ENCODE measurements at places on chromosomes 13 and 19.
A peak's percentile ranks its signal among the peaks of the same experiment; 100 is the strongest.

DNA sequence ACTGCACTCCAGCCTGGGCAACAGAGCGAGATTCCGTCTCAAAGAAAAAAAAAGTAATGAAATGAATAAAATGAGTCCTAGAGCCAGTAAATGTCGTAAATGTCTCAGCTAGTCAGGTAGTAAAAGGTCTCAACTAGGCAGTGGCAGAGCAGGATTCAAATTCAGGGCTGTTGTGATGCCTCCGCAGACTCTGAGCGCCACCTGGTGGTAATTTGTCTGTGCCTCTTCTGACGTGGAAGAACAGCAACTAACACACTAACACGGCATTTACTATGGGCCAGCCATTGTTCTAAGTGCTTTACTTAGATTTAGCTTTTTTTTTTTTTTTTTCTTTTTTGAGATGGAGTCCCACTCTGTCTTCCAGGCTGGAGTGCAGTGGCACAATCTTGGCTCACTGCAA, 30.2 kb downstream of the CYP2F1 start:
- peak; percentile 40 for DNase-seq

DNA sequence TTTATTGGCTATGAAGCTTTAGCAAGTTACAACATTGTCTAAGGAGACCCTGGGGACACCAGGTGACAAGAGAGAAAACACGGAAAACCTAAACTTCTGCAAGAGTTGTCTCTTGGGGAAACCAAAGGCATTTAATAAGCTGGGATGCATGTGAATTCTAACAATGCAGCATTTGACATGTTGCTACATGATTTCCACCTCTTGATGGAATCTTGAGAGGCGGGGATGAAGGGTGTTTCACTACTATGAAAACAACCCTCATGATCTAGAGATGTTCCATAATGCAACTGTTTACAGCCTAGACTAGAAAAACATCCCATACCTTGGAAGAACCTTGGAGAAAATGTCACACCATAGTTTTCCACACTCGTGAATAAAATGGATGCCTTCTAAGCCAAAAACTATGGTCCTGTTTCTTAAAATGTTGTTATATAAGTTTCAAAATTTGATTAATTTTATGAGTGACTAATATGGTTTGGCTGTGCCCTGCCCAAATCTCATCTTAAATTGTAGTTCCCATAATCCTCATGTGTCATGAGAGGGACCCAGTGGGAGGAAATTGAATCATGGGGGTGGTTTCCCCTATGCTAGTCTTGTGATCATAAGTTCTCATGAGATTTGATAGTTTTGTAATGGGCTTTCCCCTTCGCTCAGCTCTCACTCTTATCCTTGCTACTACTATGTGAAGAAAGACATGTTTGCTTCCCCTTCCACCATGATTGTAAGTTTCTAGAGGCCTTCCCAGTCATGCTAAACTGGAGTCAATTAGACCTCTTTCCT, 164.6 kb downstream of the TNFSF13B start:
- DNase-seq: no peak

DNA sequence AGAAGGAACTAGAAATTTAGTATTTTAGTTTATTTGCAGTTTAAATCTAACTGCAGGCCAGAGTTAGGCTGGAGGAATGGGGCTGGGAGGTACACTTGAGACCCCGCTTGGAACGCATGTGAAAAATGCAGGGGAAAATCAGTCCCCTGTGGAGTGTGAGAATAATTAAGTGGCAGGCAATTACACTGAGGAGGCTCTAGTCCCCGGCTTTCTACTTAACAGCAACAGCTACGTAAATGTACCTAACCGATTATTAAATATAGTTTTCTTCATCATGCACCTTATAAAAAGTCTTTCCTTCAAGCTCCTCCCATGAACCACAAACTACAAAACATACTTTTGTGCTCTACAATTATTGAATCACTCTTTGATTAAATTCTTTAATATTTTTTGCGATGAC, 804 bp downstream of the ZNF708 start:
- peak; percentile 65 for DNase-seq

DNA sequence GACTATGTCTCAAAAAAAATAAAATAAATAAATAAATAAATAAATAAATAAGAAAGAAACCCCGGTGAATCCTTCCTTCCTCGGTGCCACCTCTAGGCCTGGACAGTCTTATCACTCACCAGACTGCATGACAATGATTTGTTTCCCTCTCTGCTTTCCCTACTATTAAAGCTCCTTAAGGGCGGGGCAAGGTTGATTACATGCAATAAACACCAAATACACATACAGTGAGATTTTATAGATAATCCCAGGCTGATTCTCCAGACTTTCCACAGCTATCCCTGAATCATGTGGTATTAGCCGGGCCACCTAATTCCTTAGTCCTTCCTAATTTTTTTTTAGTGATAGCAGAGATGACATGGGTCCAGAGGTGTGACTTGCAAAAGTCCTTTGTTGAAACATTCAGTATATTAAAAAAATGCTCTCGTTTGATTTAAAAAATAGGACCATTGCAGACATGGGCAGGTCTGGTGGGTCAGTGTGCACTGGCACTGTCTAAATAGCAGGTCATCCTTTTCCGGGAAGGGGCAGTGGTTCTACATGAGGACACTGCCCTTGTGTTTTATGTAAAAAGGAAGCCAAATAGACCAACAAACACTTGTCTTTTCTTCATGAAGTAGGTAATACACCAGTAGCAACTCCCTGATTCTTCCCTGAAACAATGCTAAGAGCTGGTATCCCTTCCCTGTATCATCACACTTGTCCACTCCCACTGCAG, 14.5 kb downstream of the EBPL start:
- no peak for DNase-seq

- no peak for DNase-seq
Measured at GRCh38 chr13:64029343-64030093, 2613.9 kb upstream of the PCDH20 start.

DNA sequence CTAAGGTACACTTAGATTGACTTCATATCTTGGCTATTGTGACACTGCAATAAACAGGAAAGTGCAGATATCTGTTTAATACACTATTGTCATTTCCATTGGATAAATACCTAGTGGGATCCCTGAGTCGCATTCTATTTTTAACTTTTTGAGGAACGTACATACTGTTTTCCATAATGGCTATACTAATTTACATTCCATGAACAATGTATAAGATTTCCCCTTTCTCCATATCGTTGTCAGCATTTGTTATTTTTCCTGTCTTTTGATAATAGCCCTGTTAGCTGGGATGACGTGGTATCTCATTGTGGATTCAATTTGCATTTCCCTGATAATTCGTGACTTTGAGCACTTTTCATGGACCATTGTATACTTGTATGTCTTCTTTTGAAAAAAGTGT, 17.4 kb downstream of the OR7A17 start:
- DNase-seq: no peak

DNA sequence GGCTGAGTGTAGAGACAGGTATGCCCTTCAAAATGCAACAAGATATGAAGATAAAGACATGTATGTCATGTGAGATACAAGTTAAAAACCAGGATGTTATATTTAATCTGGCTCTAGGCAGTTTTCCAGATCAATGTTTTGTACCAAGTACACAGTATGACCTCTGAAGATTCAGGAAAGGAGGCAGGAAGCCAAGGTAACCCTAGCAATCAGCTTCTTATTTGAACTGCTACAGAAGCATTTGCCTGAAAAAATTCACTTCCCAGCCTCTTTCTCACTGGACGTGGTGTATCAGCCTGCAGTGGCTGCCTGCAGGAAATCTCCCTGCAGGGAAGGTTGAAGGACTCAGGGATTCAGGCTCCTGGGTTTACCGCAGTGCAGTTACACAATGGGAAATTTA, 24.1 kb downstream of the OLFM4 start:
- DNase-seq: no peak

DNA sequence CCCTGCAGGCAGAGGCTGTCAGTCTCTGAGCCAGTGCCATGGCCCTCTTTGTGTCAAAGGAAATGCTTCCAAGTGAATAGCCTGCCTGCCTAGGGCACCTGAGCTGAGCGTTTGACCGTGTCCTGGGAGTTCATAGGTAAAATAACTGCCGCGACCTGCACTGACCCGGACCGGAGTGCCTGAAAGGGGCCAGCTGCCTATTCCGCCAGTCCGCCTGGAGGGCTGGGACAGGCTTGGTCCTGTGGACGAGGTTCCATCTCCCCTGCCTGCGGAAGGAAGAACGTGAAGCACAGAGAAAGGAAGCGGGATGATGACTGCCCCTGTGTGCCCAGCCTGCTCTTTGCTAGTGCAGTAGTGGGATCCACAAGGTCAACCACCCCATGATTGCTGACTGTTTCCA, 17.5 kb upstream of the ZNF492 start:
- no peak for DNase-seq

DNA sequence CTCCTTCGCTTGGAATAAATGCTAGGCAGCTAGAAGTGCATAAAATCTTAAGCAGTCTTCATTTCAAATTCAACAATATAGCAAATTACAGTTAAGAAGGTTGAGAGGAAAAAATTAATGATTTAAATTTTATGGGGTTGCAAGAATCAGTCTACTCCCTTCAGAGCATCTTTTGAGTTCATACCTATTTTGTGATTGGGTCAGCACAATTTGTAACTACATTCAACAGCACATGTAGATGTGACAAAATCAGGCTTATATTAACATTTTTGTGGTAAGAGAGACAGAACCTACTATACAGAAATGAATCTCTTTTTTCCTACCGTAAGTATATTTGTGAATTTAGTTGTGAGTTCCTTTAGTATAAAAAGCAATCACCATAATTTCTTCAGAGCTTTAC, 520.6 kb upstream of the HTR2A start:
- no peak for DNase-seq

DNA sequence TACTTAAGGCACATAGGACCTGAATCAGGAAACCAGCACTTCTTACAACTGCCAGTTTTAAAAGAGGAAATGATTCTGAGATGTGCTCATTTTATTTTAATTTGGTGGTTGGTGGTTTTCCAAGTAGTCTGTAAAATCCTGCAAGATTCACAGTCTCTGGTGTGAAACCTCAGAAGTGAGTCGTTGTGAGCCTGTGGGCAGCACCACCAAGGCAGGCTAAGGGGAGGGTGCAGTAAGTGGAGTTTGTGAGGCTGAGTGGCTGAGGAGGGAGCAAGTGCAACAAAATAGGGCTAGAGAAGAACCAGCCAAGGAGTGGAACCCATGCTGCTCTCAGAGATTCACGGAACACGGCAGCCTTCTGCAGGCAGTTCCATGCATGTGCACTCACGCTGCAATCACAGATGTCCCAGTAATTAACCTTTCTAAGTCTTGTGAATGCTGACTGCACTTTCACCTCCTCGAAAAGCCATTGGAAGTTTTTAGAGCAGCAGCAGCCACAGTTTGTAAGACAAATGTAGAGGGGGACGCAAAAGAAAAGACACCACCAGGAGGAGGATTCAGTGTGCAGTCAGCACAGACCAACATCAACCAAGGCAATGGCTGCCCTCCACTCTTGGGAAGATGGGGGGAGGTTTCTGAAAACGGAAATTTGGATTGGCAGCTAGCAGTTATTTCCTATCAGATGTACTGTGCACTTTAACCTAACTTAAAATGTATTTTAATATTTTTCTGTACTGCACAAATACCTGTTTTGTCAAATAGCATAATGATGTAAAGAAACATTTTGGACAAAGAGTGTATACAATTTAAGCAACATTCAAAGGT, 44.9 kb downstream of the ESD start:
- no peak for DNase-seq

- DNase-seq: peak; percentile 63
Measured at GRCh38 chr19:1853295-1854038, 5.2 kb upstream of the REXO1 start.

GRCh38 chr13:24006520-24007248, 109.4 kb upstream of the C1QTNF9B start:
- DNase-seq: no peak

- no peak for DNase-seq
Measured at GRCh38 chr13:45778882-45779281, 72.7 kb downstream of the SIAH3 start.

GRCh38 chr19:46124638-46125115, at the start of gene IGFL3:
TSS of gene IGFL3 (minus strand) at chr19:46124688. CDS start at chr19:46124649, 39 bp downstream.
- DNase-seq: no peak

DNA sequence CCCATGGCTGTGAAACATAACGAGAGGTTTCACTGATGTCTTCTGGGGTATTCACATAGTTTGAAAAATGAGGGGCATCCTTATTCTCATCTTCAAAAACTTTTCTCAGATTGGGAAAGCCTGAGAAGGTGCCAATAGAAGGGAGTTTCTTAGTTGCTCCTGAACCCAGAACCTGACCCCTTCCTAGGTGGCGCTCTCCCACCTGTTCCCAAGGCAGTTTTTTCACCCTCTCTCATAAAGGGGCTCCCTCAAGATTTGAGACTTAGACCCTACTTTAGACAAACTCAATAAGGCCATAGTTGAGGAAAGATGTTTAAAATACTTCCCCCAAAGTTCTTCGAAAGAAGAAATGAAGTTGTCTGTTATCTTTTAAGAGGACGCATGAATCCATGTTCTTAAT, 142.2 kb downstream of the FGF9 start:
- DNase-seq: no peak

GRCh38 chr19:55132453-55133129, 15.2 kb upstream of the PPP1R12C start:
- DNase-seq: no peak

Data from NCI-H1105 treated with DMSO at 0.1 percent for 48 hours (cell line).